ENCODE measurements at places on chromosomes 11 and 22.
A peak's percentile ranks its signal among the peaks of the same experiment; 100 is the strongest.

DNA sequence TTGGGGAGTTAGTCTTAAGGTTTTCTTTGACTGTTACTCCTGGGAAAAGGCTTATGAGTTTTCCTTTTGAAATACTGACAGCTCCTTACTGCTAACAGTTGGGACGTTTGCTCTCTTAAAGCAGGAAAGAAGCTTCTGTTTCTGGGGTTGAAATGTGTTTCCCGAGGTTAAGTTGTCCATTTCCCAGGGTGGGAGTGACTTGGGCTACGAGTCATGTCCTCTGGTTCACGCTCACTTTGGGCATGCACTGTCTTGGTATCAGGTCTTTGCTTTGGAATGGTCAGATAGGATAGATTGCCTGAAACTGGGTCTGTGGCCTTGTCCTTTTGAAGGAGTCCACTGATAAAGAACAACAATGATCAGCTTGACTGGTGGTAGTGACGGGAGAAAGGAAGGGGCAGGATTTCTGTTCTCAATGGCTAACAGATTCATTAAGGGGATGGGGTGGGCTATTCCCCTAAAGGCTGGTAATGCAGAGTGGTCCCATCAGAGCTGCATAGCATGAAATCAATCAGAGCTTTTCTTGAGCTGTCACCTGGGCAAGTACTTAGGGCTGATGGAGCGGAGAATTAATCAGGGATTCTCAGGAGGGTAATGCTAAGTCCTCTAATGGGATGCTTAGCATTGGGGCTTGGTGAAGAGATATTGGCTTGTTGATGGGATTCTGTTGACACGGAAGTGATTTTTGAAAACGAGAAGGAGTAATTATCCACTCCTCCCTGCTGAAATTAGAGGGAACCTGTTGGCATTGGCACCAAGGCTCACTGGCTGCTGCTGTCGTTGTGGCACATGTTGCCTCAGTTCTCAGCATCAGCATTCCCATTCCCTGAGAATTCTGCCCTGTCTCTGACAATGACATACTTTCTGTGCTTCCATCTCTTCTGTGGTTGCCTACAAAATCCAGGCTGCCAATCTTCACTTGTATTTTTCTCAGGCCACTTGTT, 81.6 kb downstream of the TEAD1 start:
- H3K4me3 ChIP-seq: no peak overlapping the region
- DNase-seq: no peak
- H3K36me3 ChIP-seq: no peaks in the 10 kb centered on the region

GRCh38 chr11:50246183-50246582, 213.5 kb downstream of the OR4C45 start:
- no peaks in the 10 kb centered on the region for H3K27me3 ChIP-seq
- H3K36me3 ChIP-seq: no peaks in the 10 kb centered on the region
- no peak overlapping the region for H3K27ac ChIP-seq
- H3K4me1 ChIP-seq: no peaks in the 10 kb centered on the region
- DNase-seq: no peak
- no peak overlapping the region for H3K4me3 ChIP-seq

- peak overlapping the region; percentile 77 for H3K4me3 ChIP-seq
- H3K27me3 ChIP-seq: peaks cover 58% of the 10 kb centered on the region
- peaks cover 16% of the 10 kb centered on the region for H3K4me1 ChIP-seq
Measured at GRCh38 chr22:37560608-37561211, 430 bp downstream of the CDC42EP1 start.

GRCh38 chr11:126459691-126460281, 104.3 kb downstream of the ST3GAL4 start:
- H3K4me3 ChIP-seq: no peak overlapping the region
- H3K27me3 ChIP-seq: peaks cover 16% of the 10 kb centered on the region
- no peak for DNase-seq
- H3K4me1 ChIP-seq: peaks cover 11% of the 10 kb centered on the region
- H3K36me3 ChIP-seq: no peaks in the 10 kb centered on the region

DNA sequence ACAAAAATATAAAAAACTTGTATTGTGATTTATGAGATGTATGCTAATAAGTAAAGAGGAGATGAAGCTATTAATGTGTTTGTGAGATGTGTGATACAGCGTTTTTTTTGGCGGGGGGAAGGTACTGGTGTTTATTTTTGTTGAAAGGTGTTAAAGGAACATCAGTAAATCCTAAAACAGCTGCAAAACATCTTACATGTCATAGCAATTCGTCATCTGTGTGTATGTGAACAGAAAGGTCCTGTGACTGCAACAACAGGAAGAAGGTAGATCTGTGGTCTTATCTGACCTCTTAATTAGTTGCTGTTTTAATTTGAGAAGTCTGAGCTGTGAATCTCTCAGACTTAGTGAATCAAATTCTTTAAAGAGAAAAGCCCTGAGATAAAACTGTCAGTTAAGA, 1041.1 kb downstream of the JRKL start:
- DNase-seq: no peak
- H3K27me3 ChIP-seq: no peaks in the 10 kb centered on the region

GRCh38 chr22:49942565-49943404, 17.8 kb upstream of the PIM3 start:
- H3K4me1 ChIP-seq: peaks cover 47% of the 10 kb centered on the region
- H3K27me3 ChIP-seq: no peaks in the 10 kb centered on the region
- no peak overlapping the region for H3K4me3 ChIP-seq
- DNase-seq: no peak

GRCh38 chr22:40463017-40463631, 92.7 kb downstream of the SGSM3 start:
- no peaks in the 10 kb centered on the region for H3K27me3 ChIP-seq
- H3K4me1 ChIP-seq: peaks cover 30% of the 10 kb centered on the region
- peaks cover 34% of the 10 kb centered on the region for H3K36me3 ChIP-seq
- peak overlapping the region; percentile 99 for H3K4me3 ChIP-seq

DNA sequence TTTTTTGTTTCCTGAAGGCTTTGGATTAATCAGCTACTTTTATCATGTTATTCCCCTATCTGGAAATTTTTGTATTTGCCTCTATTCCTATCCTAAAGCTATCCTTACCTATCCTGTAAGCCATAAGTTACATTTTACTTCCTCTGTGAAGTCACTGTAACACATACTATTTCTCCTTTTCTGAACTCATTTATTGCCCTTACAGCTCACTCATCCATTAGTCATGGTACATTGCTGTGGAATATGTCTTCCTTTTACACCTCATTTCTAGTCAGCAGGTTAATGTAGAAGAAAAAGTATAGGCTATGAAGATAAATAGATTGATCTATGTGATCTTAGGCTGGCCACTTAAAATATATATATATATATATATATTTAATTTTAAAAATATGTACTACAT, 28.0 kb downstream of the SWAP70 start:
- H3K4me3 ChIP-seq: no peak overlapping the region
- H3K36me3 ChIP-seq: peaks cover 32% of the 10 kb centered on the region
- peaks cover 38% of the 10 kb centered on the region for H3K4me1 ChIP-seq
- H3K27me3 ChIP-seq: no peaks in the 10 kb centered on the region

DNA sequence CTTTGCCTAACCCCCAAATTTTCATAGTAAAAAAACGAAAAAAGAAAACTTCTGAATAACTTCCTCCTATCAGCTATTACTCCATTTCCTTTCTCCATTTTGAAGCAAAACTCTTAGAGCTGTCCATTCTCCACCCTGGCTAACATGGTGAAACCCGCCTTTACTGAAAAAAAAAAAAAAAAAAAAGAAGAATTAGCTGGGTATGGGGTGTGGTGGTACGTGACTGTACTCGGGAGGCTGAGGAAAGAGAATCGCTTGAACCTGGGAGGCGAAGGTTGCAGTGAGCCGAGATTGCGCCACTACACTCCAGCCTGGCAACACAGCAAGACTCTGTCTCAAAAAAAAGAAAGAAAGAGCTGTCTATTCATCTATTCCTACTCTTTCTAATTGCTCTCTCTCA, 11.3 kb upstream of the NXF1 start:
- H3K4me1 ChIP-seq: no peaks in the 10 kb centered on the region
- H3K27ac ChIP-seq: no peak overlapping the region
- no peak overlapping the region for H3K4me3 ChIP-seq

GRCh38 chr11:2593393-2593950, 106.3 kb downstream of the KCNQ1OT1 start:
- H3K27me3 ChIP-seq: no peaks in the 10 kb centered on the region
- H3K36me3 ChIP-seq: peaks cover 40% of the 10 kb centered on the region
- no peak overlapping the region for H3K27ac ChIP-seq
- no peaks in the 10 kb centered on the region for H3K4me1 ChIP-seq
- no peak for DNase-seq
